Activated CD8-positive, alpha-beta T cell treated with anti-CD3 and anti-CD28 coated beads for 36 hours (primary cell): ENCODE measurements at places on chromosomes 6 and 20.
A peak's percentile ranks its signal among the peaks of the same experiment; 100 is the strongest.

DNA sequence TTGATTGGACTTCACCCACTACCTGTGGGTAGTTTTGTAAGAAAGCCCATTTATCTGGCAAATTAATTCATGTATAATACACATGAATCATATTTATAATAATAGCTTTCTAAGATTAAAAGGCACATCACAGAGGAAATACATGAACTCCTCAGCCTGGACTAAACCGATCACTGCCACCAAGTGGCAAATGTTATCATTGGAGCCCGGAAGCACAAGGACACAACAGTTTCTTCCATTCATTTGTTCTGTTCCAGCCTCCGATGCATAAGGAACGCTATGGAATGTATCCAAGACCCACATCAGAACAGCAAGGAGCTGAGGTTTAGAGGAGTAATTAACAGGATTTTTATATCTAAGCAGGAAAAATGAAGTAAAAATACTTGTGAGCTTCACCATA lies 13.9 kb upstream of the IPCEF1 start:
- peak; percentile 36 for DNase-seq

DNA sequence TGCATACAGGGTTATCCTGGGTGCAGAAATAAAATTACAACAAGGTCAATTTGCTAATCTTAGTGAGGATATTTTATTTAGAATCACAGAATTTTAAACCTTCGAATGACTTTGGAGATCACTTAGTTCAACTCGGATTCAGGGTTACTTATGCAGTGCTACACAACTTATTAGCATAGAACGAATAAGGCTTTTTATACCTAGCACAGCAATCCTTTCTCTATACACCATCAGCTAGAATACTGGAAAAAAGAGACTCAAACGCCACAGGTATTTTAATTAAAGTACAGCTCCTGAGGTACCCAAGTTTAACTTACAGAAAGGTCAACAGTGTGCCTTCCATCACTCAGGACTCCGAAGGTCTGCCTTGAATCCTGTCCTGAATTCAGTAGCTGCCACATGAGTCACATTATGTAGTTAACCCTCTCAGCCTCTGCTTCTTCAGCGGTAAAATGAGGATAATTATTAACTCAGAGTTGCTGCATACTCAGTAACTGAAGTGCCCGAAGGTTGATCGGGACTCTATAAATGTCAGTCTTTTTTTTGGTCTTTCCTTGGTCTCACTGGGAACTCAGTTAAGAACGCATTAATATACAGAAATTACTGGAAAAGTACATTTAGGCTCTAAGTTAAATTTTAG lies 6.0 kb upstream of the QKI start:
- no peak for DNase-seq

DNA sequence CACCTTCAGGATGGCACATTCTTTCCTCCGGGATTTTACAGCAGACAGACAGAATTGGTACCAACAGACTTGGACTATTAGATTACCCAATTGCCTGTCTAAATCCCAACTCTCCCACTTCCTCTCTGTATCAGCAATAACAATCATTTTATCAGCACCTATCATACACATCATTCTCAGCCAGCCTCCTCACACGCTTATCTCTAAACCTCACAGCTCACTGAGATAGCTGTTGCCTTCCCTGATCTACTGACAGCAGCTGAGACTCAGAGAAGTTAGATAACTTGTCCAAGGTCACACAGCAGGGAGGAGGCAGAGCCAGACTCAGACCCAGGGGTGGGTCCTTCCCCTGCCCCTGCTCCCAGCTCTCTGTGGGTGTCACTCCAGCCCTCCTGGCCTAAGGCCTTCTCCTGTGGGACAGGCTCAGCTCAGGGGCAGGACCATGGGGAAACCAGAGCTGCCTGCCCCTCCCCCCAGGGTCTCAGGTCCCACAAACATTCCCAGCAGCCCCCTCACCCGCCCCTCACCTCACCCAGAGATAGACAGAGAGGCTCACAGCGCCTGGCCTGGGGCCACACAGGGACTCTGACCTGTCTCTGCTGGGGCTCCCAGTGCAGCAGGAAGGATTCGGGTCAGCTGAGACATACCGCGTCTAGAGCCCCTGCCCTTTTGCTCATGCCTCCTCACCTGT lies 92.8 kb downstream of the GRM4 start:
- no peak for DNase-seq

DNA sequence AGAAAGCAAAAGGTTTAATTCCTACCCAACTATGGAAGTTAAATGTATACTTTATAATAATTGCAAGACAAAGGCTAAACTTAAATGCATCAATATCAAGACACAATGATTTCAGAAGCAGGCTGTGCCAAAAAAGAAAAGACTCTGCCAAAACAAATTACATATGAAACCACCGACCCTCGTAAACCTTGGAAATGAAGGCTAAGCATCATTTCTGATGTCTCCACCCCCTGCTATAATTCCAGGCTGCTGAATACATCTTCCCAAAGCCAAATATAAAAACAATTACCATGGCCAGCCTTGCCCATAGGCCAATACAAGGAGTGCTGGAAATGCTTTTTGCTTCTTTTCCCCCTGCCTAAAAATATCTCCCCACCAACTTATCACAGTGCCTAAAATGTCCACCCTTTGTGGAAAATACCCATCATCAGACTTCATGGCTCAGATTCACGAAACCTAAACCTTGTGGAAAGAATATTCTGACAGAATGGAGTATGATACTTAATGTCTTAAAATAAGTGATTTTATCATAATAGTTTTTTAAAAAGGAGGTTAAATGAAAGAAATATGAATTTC lies 37.4 kb downstream of the RCAN2 start:
- DNase-seq, result no peak

DNA sequence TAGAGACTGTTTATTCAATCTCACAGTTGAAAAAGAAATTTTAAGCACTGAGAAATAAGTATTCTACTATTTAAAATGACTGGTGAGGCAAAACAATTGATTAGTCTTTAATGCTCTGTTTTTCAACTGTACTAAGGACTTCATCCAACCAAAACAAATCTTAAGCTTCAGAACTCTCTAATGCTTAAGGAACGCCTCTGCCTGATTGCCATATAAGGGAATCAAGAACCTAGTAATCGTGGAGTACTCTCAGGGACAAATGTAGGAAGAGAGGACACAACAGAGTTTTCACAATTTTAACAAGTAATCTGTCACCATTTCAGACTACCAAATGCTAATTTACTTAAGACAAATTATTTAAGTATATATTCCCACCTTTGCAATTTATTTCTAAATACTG lies 16.1 kb downstream of the FBXO30 start:
- DNase-seq, result no peak

DNA sequence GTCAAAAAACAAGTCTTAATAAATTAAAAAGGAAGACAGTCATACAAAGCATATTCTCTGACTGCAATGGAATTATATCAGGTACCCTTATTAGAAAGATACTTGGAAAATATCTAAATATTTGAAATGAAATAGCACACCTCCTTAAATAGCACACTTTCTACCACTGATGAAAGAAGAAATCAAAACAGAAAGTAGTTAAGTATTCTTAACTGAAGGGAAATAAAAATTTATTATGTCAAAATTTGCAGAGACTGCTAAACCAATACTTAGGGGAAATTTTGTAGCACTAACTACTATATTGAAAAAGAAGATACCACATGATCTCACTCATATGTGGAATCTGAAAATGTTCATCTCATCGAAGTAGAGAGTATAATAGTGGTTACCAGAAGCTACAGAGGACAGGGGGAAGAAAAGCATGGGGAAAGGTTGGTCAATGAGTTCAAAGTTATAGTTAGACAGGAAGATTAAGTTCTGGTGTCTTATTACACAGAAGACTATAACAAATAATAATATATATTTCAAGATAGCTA lies 112.2 kb downstream of the ASCC3 start:
- no peak for DNase-seq

GRCh38 chr6:161265554-161265953 lies 8.3 kb downstream of the AGPAT4 start:
- DNase-seq, result no peak

GRCh38 chr20:19677336-19677735 lies 80.7 kb upstream of the RIN2 start:
- no peak for DNase-seq

DNA sequence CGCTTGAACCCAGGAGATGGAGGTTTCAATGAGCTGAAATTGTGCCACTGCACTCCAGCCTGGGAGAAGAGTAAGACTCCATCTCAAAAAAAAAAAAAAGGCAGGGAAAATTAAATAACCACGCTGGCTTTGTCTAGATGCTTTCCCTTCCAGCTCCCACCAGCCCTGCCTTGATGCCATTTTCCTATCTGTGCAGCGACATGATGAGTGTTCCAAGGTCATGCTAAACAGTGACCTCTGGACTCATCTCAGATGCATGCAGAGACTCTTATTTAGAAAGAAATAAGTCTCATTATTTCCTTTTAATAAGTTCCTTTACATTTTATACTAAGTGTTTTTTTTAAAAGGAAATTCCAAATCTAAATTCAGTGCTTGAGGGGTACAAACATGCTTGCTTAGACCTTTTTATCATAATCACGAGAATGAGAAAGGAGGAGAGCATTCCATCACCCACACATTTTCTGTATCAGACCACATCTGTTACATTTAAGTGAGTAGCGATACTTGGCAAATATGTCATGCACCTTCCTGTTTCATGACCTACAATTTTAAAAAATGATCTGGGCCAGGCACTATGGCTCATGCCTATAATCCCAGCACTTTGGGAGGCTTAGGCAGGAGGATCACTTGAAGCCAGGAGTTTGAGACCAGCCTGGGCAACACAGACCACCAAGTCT lies 101.1 kb upstream of the RREB1 start:
- DNase-seq, result peak; percentile 7

- peak; percentile 83 for DNase-seq
These were observed 3.4 kb upstream of the SCML4 start for GRCh38 chr6:107827541-107827940.

DNA sequence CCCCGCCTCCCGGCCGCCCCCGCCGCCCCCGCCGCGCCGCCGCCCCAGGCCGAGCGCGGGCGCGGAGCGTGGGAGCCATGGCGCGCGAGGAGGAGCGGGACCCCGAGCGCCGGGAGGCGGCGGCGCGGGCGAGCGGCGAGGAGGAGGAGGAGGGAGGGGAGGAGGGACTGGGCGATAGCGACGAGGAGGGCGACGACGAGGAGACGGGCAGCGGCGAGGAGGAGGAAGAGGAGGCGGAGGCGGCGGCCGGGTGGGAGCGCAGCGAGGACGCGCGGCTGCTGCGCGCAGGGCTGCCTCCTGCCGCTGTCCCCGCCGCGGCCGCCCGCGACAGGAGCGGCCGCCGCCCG lies at the start of gene SLC24A3:
TSS of gene SLC24A3 (plus strand) at position 174 of the 347 bp plus-strand sequence.
- no peak for DNase-seq

DNA sequence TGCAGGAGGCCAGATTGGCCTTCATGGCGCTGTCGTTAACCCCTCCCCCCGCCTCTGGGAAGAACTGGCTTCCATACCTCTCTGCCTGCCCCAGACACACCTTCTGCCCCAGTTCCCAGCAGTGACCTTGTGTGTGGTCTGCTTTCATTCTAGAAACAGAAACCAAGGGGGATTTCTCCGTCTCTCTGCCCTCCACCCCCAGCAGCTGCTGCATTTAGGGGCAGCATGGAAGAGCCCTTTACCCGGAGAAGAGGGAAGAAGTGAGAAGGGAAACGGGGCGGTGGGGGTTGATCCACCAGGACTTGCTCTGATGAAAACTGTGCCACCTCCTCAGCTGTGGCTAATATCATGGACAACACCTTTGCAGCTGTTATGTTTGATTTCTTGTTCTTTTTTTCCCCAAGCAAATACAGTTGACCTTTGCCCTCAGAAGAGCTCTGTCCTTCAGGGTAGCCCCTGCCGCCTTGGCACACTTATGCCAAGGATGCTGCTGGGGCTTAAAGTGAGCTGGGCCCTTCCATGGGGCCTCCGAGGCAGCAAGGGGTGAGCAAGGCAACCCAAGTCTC lies 6.1 kb downstream of the GLP1R start:
- DNase-seq, result no peak

GRCh38 chr6:116108836-116109235 lies 8.2 kb downstream of the NT5DC1 start:
- no peak for DNase-seq
